Effector CD8-positive, alpha-beta T cell (primary cell): ENCODE measurements at places on chromosomes 12 and 14.

- no peak for DNase-seq
These were observed 60.0 kb downstream of the CAPS2 start for GRCh38 chr12:75270157-75270556.

DNA sequence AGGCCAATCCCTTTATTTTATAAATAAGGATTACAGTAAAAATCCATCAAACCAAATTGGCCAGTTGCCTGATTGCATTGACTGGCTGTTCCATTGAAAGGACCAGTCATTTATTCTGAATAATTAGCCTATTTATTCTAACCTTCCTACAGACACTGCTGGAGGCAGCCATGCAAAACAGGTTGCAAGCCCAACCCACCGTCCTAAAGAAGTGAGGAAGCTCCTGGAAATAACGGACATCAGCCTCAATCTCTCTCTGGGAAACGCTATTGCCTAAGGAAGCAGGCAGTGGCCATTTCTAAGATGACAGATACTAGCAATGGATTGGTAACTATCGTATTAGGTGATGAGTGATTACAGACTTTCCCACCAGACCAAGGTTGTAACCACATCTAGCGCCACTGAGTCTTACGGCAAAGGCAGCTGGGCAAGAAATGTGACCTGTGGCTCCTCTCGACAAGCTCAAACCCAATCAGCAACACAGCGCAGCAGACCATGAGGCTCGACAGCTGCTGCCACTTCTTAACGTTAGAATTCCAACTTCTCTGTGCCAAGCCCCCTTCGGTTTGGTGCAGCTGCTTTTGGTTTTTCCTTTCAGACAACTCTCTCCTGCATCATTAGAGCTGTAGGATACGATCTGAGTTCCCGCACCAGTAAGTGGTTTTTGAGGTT lies 134.2 kb downstream of the KCNK10 start:
- no peak for DNase-seq

GRCh38 chr14:97524589-97525319 lies 727.6 kb downstream of the VRK1 start:
- no peak for DNase-seq

GRCh38 chr12:96044017-96044942 lies 8.9 kb upstream of the LTA4H start:
- no peak for DNase-seq

GRCh38 chr14:51419685-51420084 lies 179.6 kb downstream of the TMX1 start:
- peak; percentile 32 for DNase-seq

DNA sequence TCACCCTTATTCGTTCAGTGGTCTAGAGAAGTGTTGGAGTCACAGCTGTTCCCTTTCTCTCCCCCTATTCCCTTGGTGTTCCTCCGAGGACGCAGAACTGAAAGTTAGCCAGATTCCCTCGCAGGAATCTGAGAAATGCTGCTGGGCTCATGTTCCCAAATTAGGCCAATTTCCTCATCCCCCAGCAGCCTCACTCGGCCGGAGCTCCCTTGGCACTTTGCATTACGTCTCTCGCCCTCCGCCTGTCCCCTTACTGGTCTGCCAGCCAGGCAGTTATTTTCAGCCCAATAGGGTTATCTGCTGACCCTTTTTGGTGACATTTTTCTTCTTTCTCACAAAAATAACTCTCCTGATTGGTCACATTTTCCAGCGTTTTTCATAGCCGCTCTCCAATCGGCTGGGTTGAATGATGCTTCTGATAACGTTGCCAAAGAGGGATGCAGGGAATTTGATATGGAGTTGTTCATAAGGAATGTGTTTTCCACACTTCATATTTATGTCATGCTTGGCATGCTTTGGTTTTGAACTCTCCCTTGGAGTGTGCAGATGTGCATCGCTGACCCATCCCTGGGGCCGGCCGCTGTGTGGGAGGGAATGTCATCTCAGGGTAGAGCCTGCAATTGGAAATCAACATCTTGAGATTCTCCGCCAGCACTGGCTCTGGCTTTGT lies 9.9 kb downstream of the IFT43 start:
- DNase-seq = no peak

DNA sequence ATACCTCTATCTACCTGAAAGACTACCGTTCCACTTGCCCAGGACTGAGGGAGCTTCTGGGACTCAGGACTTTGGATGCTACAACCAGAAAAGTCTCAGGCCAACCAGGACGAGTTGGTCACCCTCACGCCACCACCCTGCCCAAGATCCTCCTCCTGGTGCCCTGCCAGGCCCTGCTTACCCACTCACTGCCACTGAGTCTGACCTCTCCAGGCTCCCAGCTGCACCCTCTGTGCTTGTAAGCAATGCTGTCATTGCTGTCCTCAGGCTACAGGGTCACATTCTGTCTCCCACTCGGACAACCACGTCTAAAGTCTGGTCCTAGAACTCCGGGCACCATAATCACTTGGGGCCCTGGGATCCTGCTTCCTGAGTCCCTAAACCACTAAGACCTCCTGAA lies 9.2 kb downstream of the TTC7B start:
- DNase-seq = no peak

DNA sequence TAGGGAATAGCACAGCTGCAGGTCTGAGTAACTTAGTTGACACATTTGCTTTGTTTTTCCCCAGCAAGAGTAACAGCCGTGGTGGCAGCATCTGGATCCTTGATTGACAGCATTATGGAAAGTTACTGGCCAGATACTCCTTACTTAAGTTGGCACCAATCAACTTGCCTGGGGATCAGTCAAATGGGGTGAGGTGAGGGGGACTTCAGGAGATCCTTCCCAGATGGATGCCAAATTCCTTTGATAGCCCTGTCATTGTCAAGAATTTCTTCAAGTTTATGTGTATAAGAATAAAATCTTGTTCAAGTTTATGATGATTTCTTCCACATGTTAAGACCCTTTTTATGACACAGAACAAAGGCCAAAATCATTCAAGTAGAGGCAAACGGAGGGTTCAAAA lies 618.4 kb downstream of the SLC6A15 start:
- no peak for DNase-seq

- no peak for DNase-seq
These were observed 38.9 kb downstream of the BEGAIN start for GRCh38 chr14:100548295-100548655.

DNA sequence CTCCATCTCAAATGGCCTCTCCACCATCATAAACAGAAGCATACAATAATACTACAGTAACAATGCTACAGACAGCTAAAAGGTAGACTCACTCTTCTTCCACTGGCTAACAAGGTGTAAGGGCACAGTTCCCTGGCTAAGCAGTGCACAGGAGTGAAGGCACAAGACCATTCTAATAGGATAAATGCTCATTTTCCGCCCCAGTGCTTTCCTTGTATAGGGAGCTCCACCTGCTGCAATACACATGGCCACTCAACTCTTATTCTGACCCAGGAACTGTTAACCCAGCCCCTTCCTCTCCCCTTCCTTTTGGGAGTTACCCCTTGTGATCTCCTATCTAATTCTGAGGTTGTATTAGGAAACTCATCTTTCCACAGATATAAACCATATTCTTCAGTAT lies 124.6 kb downstream of the KCNK10 start:
- DNase-seq = no peak

- no peak for DNase-seq
These were observed 65.6 kb upstream of the FICD start for GRCh38 chr12:108449478-108449877.

- no peak for DNase-seq
These were observed 5.2 kb downstream of the RHOF start for GRCh38 chr12:121788176-121788818.

DNA sequence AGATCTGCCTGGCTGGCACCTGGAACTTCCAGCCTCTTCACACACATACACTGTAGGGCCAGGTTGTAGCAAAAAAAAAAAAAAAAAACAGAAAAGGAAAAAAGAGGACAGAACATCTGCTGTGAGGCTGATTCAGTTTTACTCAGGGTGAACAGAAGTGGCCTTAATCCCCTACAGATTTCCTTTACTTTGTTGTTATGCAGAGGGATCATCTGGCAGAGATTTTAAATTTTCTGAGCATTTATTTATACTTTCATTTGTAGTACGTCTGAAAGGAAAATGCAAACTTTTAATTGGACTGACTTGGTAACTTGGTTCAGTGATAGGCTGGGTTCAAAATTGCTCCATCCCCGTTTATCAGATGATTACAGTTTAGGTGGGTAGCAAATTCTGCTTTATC lies 50.8 kb upstream of the PRICKLE1 start:
- DNase-seq = no peak

DNA sequence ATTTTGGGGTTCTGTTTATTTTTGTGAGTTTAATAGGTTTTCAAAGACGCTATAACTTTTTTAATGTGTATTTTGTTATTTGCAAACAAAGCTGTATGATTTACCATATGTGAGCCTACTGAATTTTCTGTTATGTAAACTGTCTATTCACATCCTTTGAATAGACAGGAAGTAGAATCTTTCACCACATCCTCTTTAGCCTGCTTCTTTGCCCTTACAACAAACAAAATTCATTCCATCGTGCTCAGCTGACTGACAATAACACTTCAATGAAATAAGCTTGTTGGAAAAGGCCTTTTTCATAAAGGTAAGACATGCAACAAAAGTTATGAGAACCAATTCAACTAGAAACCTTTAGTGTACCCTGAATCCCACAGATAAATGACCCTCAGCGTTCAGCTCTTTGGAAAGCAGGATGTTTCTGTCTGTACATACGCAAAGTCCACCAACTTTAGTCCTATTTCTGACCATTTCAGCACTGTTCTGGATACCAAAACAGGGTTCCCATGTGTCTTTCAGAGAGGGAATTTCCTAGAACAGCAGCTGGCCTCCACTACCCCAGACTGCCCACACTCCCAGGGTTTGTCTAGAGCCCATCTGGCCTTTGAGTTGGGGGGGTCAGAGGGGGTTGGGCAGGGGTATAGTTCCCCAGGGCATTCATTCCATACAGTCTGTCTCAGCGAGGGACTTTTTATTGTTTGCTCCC lies 71.3 kb downstream of the DUSP6 start:
- no peak for DNase-seq

- DNase-seq = no peak
These were observed 36.9 kb downstream of the ATP2A2 start for GRCh38 chr12:110317911-110318310.

DNA sequence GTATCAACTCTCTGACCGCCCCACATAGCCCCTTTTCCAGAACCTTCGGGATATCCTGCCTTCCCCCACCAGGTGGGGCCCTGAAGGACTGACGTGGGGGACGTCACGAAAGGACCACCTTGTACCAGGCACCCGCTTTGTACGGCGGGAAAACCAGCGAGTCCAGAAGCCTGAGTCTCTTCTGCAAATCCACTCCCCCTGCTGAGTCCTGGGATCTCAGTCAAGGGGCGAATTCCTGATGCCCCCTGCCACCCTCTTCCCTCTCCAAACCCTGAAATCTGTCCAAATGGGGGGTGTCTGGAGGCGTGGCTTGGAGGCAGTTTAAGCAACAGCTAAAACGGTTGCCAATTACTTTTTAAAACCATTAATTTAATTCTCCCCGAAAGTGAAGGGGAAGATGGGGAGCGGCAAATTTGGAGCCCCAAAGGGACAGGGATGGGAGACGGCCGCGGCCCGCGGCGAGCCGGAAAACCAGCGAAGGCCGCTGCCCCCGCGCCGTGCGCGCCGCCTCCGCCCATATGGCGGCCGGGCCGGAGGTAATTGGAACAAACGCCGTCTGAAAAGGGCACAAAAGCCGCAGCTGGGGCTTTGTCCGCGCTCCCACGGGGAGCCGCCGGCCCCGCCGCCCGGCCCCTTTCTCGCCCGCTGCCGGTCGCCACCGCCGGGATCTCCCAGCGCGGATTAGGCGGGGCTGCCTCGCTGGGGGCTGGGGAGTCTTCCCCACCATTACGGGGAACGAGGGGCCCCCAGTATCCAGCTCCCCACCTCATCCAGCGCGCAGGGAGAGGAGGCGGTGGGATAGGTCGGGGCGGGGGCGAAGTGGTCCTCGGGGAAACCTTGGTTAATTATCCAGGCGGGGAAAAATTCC lies 6.6 kb downstream of the LHX5 start:
- DNase-seq = no peak

- no peak for DNase-seq
These were observed 35.8 kb downstream of the ATP2A2 start for GRCh38 chr12:110316861-110317260.

DNA sequence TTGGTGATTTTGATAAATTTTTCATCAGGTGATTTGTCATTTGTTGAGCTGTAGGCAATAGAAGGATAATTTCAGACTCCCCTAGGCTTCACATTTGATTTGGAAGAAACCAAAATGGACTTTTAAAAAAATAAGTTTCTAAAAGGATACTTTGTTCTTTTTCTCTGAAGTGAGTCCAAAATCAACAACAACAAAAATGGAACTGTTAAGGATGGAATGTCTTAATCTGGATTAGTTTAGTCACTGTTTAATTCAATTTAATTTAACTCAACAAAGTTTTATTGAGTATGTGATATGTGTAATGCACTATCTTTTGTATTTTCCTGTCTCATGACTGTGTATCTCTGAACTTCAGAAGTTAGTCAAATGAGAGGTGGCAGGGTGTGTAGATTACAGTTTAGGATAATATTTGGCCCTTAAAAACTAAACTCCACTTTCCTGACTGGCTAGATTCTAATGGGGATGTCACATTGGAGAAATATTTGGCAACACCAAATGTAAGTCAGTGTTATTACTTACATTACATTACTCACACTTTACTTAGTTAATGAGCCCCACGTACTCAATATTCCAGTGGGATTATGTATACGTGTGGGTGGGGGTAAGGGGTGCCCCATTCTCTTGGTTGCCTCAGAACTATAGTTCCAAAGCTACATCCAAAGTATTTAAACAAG lies 209.7 kb downstream of the BCAT1 start:
- no peak for DNase-seq

DNA sequence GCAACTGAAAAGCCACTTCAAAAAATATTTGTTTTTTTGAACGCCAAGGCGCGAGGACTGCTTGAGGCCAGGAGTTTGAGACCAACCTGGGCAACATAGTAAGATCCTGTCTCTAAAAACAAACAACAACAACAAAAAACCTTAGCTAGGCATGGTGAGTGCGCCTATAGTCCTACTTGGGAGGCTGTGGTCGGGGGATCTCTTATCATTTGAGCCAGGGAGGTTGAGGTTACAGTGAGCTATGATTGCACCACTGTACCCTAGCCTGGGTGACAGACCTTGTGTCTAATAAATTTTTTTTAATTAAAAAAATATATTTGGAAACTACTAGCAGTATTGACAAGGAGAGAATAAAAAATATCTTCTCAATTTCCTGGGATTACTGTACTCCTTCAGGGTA lies 113.1 kb downstream of the TRAFD1 start:
- DNase-seq = no peak

- no peak for DNase-seq
These were observed 141.1 kb downstream of the AKAP6 start for GRCh38 chr14:32470161-32470715.

DNA sequence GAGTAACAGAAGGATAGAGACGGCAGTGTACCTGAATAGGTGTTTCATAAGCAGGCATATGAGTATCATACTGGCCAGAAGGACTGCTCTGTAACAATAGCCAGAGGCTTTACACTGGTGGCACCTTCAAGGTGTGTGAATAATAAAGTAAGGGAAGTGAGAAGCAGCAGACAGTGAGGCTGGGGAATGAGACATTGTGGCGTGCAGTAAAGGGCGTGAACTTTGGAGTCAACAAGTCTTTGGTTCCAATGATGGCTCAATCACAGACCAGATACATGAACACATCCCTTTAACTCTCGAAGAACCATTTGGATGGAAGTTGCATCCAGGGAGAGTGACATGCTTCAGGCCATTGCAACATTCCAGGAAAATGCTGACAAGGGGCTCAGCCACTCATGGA lies 32.0 kb upstream of the CCND2 start:
- no peak for DNase-seq

- DNase-seq = no peak
These were observed 5.9 kb upstream of the NFYB start for GRCh38 chr12:104143918-104144317.

- DNase-seq = no peak
These were observed 4.7 kb downstream of the GLTP start for GRCh38 chr12:109875572-109876131.
